ENCODE measurements at places on chromosomes 2 and 18.

DNA sequence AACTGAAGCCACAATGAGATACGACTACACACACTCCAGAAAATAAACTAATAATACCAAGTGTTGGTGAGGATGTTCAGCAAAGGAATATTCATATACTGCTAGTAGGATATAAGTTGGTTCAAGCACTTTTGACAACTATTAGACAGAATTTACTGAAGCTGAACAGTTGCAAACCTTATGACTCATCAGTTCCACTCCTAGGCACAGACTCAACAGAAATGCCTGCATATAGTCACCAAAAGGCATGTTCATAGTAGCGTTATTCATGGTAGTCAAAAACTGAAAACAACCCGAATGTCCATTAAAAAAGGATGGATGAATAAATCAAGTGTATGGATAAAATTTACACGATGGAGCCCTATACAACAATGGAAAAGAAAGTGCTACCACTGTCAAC, 232.0 kb downstream of the ANAPC1 start:
- no peak for DNase-seq

- peak; percentile 44 for DNase-seq
These were observed 2.6 kb upstream of the STON1 start for GRCh38 chr2:48527226-48527885.

- no peak for DNase-seq
These were observed 861 bp upstream of the SEMA4C start for GRCh38 chr2:96870626-96871255.

DNA sequence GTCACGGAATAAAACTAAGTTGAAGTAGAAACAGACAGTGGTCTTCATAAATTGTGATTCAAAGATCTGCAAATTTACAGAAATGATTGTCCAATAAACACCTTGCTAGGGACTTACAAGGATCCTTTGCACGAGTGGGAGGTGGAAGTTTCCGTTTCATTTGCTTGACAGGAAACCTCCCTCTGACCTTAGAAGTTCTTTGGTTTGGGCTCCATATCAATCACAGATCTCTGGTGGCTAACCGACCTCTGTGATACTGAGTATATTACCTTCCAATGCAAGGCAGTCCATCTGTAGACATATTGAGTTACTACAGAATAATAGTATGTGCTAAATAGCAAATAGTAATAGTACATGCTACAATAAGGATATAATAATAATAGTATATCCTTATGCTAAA, 33.7 kb upstream of the RNF152 start:
- DNase-seq: no peak

DNA sequence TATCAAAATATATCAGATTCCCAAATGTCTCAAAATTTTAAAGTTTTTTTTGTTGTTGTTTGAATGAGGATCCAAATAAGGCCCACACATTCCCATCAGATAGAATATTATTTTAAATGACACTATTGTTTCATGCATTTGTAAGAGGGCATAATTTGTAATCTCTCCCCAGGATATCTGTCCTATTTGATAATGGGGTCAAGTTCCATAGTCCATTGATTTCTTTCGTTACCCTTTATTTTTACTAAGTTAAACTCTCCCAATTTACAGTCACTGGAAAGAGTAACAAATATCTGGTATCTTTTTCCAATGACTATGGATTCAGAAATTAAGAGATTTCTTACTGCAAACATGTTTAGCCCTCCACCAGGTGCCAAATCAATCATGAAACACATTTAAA, 32.4 kb downstream of the INO80C start:
- DNase-seq: no peak

- no peak for DNase-seq
These were observed 18.5 kb downstream of the TRAF3IP1 start for GRCh38 chr2:238338710-238339394.

DNA sequence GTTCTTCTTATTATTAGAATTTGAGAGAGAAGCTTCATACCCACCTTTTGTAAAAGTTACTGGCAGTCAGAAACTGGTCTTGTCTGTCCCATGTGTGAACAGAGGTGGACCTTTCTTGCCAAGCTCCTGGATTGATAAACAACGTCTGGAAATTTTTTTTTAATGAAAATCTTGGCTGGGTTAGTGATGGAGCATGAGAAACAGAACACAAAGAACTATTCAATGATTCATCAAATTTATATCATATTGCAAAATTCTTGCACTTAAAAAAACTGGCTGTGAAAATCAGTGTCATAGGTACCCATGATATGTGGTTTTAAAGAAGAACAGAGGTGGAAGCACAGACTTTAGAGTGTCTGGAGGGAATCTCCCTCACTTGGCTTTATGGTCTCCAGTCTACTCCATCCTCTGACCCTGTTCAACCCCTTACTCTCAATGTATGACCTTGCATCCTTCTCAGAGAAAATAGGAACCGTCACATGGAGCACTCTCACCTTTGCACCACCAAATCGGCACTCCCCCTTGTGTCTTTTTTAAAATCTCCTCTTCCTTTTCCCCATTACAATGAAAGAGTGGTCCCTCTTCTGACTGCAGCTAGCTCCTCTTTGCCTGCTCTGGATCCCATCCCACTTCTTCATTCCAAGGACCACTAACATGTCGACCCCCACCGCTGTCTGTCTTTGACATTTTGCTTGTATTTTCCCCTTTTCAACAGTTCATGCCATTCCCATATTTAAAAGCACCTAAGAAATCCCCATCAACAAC, 58.2 kb downstream of the COPS8 start:
- peak; percentile 83 for DNase-seq

GRCh38 chr2:129702416-129703176, 276.9 kb upstream of the RAB6C start:
- no peak for DNase-seq

GRCh38 chr2:41878716-41879234, 169.0 kb upstream of the PKDCC start:
- no peak for DNase-seq

DNA sequence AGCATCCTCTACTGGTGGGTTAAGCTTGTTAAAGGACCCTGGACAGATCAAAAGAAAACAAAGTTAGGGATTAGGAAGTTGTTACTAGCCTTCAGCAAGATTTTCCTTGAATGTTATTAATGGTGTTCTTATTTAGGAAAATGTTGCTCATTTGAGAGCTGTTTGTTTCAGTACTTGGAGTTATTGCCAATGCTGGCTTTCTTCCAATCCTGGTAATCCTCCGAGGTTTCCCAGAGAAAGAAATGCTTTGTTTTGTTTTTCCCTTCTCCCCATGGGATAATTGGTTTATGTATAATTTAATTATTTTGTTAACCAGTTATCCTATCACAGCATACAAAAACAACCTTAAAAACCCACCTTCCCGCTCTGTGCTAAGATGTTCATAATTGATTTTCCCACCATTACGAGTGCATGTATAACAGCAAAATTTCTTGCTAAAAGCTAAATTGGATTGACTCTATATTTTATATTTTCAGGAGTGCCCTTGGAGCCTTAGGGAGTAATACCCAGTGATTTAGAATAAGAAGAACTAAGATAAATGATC, 79.8 kb downstream of the MGAT5 start:
- DNase-seq: no peak

- no peak for DNase-seq
These were observed 89.1 kb upstream of the RIOK3 start for GRCh38 chr18:23363865-23364570.

DNA sequence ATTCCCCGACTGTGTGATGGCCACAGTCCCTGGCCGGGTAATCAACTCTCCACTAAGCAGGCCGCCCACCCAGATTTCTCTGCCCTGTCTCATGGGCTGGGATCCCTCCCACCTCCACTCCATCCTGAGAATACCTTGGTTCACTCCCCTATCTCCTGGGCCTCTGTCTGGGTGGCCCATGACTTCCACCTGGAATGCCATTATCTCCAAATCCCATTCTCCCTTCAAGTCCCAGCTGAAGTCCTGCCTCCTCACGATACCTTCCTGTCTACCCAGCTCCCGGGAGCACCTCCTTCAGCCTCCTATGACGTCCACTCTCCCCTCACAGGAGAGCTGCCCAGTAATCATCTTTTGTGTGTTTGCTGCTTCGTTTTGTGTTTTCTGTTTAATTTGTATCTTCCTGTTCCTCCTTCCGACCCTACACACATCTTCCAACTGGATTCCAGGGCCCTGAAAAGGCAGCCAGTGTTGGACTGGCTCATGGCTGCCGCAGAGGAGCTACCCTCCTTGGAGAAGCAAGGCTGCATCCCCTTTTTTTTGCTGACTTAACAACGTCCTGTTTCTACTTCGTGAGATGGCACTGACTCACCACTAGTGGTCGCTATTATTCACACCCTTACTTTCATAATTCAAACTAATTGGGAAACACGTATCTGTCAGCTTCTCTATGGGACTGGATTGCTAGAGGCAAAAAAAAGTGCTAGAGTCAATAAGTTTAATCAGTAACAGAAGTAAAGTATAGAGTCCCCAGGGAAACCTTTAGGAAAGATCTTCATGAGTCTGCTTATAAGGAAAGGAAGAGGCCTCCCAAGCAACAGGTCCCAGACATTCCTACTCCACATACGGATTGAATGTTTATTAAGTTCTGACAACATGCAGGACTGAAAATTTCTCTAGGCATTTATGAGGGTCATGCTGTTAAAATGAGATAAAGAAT, 171.9 kb upstream of the GATA6 start:
- DNase-seq: no peak

GRCh38 chr2:78701546-78701945, 324.0 kb upstream of the REG3G start:
- DNase-seq: no peak

GRCh38 chr2:57720728-57721627, 325.6 kb upstream of the VRK2 start:
- peak; percentile 37 for DNase-seq

GRCh38 chr18:76275727-76276313, 219.2 kb downstream of the ZNF516 start:
- DNase-seq: no peak

- DNase-seq: no peak
These were observed 59.0 kb downstream of the CCDC68 start for GRCh38 chr18:54900290-54900689.

DNA sequence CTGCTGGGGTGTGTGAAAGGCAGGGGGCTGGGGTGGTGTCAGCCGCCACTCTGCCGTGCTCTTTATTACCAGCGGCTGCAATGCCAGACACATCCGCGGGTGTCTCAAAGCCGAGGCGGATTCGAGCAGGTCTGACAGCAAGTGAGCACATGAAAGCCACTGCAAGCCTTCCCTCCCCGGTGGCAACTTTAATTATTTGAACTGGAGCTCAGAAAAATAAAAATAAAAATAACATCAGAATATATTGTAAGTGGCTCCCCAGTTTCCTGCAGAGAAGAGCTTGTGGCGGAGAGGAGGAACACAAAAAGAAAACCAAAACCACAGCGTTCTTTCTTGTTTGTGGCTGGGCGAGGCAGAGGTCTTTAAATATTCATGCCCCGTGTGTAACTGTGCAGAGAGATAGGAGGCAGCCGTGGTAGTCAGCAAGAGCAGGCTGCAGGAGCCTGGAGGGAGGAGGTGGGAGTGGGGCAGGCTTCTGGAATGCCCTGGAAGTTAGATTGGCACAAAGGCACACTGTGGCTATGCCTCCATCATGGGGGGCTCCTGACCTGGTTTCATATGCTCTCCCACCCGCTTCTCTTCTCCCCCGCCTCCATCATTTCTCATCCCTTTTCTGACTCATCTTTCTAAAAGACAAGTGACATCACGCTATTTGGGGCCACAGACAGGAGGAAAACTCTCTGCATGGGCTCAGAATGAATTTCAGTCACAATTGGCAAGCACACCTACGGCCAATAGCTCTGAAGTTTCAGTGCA, 199.8 kb downstream of the CLIP4 start:
- no peak for DNase-seq

DNA sequence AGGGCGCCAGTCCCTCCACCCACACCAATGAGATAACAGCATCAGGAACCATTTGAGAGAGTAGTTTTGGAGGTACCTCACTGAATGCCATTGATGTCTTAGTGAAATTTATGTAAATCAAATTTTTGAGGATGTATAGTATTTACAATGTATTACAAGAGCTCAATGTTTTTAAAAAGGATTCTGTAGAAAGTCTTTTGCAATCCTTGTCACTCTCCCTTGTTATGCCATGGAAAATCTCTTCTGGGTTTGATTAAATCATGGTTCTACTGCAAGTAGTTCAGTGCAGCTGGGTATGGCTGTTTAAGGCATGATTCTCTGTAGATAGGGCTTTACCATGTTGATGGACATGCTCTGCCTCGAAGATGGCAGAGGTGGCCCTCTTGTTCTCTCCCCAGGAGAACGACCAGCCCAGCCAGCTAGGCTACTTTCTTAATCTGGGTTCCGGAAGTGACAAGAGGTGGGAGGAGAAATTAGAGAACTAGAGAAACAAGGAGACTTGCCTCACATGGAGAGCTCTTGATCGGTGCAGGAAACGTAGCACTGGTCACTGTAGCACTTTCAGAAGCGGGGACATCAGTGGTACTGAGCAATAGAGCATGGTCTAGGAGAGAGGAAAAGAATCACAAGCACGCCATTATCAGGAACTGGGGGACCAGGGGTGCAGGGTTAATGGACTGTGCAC, 202.7 kb downstream of the CLIP4 start:
- no peak for DNase-seq

GRCh38 chr2:120854014-120854620, 118.4 kb downstream of the GLI2 start:
- DNase-seq: no peak

GRCh38 chr2:180122874-180123273, 115.8 kb upstream of the CWC22 start:
- peak; percentile 16 for DNase-seq

DNA sequence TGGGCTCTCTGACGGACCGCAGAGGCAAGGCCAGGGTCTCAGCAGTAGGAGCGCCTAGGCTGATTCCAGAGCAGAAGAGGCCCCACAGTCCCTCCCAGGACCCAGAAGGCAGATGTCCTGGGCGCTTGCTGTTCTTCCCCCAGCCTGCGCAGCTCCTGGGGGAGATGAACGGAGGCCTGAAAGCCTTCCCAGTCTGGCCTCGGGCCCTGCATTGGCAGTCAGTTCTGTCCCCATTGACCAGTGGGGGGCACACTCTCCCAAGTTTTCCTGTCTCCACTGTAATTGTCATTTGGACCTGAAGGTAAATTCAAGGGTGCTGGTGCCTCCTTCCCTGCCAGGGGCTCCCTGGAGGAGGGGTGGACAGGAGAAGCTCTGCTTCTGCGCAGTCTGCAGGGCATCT, 345.7 kb downstream of the CYP26B1 start:
- no peak for DNase-seq

DNA sequence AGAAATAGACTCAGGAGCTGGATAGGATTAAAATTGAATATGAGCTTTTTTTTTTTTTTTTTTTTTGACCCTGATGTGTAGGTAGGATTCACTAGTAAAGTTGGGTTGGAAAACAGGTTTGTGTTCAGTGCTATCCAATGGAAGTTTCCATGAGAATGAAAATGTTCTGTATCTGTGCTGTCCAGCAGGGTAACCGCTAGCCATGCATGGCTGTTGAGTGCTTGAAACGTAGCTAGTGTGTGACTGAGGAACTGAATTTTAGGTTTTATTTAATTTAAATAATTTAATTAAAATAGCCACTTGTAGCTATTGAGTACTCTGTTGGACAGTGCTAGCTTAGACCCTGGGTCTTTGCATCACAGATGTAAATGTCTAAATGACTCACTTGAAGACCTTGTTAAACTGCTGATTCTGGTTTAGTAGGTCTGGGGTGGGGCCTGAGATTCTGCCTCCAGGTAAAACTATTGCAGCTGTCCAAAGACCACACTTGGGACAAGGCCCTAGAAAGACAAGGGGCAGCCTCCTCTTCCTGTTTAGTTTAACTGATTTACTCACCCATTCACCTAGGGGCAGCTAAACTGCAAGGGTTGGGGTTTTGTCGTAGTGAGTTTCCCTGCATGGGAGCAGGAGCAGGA, 84.7 kb upstream of the STON1 start:
- DNase-seq: no peak

All from skeletal muscle cell (primary cell).